Progenitor cell of endocrine pancreas (in vitro differentiated cells): ENCODE measurements at places on chromosomes 3 and 15.

DNA sequence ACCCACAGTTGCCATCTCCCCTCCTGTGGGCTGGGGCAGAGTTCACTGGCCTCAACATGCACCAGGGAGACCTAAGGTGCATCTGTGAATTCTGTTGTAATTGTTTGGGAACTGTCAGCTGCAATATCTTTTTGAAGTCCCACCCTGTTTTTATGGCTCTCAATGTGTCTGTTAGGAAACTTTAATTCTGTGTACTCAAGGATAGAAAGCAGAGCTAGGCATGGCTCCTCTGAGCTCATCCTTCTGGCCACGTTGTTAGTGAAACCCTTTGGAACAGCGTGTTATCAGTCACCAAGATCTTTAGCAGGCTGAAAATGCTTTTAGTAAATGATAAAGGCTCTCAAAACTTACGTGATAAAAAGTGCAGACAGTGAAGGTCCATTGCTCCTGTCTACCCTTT, 33.6 kb upstream of the MTMR10 start:
- DNase-seq = no peak

GRCh38 chr15:39514933-39515332, 65.9 kb upstream of the THBS1 start:
- DNase-seq = no peak

DNA sequence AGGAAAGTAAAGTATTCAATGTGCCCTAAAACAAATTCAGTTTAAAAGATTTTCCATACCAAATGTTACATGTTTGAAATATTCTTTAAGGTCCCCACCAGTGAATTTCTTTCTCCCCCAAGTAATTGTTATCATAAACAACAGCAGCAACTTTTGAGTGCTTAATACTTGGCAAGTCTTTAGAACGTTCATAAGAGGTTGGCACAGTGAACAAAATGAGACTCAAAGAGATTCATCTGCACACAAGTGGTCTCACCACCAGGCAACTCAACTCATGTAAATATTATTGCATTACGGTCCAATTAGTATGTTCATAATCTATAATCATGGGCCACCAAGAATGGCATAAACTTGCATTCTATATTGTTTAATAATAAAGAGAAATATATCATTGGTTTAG, 98.7 kb downstream of the TBL1XR1 start:
- no peak for DNase-seq

GRCh38 chr3:149462051-149462450, 12.4 kb upstream of the TM4SF4 start:
- no peak for DNase-seq

DNA sequence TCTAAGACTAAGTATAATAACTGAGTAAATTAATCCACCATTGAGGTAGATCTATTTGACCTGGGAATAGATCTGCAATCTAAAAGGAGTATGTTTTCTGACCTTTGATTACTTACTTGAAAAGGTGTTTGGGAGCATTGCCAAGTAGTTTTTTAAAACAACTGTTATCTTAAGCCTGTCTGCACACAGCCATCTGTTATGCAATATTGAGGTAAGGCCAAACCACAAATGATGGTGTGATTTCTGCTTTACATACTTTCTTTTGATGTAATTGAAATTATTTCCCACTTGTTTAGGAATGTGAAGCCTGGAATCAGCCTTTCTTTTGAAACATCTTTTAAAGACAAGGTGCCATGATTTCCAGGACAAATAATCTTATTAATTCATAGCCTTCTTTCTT, 274.0 kb downstream of the BBX start:
- DNase-seq = no peak

GRCh38 chr15:42354824-42355223, 4.5 kb upstream of the CAPN3 start:
- DNase-seq = no peak

- DNase-seq = no peak
These were observed 40.7 kb upstream of the LYZL4 start for GRCh38 chr3:42451116-42451515.

- no peak for DNase-seq
These were observed 1009.8 kb downstream of the TUSC7 start for GRCh38 chr3:117719316-117719926.

GRCh38 chr3:24192469-24193056, 247.5 kb downstream of the NR1D2 start:
- DNase-seq = no peak

DNA sequence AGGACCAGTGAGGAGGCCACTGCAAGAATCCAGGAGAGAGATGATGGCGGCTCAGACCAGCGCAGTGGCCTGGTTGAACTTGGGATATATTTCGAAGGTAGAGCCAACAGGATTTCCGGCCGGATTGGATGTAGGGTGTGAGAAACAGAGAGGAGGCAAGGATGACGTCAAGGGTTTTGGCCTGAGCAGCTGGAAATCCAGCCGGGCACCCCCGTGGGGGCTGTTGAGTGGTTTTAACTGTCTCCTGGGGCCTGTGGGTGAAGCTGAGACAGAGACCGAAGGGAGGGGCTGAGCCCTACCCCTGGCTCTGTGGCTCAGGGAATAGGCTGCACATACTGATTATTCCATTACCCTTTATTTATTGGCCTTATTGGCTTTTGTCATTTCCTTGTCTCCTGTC, 45.7 kb downstream of the EXOG start:
- DNase-seq = no peak

DNA sequence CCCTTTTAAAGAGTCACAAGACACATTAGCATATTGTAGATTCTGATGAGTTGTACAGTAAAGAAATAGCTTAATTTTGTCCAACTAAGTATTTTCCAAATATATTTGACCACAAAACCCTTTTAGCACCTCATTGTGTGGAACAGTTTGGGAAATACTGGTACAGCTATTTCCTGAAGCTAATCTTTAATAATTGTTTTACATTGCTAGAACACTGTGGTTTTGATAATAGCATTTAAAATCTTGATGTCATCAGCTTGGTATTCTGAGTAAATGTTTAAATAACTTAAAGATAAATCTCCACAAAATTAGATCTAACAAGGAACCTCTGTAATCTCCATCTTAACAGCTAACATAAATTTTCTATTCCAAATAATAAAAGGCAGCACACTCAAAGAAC, 140.0 kb upstream of the MLF1 start:
- no peak for DNase-seq

GRCh38 chr15:90126022-90126421, 23.8 kb upstream of the IDH2 start:
- peak; percentile 33 for DNase-seq

DNA sequence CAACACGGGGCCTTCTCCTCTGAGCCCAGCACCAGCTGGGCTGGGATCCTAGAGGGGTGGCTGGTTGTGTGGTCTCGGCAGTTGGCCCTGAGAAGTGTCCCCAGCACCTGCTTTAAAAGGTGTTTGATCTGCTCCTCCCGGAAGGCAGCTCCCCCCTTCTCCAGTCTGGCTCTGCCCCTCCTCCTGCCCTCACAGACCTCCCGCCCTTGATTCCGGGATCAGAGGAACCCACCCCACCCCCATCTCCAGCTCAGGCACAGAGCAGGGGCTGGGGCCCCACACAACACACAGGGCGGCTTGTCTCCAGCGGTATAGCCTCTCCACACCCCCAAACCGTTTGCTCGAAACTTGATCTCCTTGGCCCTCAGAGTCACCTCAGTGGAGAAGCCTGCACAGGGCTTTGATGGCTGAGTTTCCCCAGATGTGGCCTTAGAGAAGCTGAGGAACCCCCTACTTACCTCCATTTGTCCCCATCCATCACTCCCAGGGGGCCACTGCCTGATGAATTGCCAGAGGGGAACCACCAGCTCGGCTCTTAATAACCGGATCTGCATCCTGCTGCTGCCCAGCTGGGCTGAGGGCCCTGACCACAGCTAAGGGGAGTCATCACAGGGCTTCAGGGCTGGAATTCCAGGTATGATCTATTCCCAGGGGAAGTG, 6.4 kb upstream of the STRA6 start:
- DNase-seq = no peak

- no peak for DNase-seq
These were observed 4.5 kb downstream of the SMC4 start for GRCh38 chr3:160403796-160404470.

GRCh38 chr3:61358364-61358763, 107.1 kb upstream of the FHIT start:
- DNase-seq = no peak

- no peak for DNase-seq
These were observed 96.6 kb downstream of the SEMA6D start for GRCh38 chr15:47813748-47814384.

- no peak for DNase-seq
These were observed 251.8 kb downstream of the MAGI1 start for GRCh38 chr3:65786890-65787289.

DNA sequence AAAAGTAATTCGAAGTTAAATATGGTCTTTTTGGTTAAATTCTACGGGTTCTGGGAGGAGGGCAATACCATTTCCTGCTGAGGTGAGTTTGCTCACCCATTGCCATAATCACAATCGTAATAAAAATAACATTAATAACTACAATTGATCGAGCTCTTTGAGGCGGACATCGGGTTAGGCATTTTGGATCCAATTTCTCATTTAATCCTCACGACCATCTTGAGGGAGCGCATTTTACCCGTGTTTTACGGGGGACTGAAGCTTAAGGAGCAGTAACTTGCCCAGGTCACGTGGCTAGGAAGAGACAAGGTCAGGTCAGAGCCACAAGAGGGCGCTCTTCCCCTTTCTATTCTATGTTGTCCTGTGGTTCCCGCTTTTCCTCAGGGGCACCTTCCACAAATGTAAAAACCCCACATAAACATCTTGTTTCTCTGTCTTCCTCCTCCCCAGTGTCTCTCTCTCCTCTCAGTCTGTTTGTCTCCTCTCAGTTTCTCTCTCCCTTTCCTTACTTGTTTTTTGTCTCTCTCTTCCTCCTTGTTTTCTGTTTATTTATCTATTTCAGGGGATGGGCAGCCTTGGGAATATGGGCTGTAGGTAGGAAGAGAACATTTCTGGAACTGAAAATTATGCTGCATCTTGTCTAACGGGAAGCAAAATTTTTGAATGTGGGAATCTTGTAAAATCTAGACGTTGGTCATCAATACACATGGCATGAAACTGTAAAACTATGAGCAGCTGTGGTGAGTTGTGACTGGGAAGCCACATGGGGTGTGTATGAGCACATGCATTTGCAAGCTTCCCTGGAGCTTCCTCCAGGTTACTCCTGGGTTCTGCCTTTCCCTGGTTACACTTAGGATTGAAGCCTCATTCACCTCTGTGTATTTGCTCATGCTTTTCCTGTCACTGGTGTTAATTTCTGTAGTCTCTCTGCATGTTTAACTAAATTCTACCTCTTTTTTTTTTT, 71.0 kb downstream of the SQOR start:
- peak; percentile 61 for DNase-seq

- no peak for DNase-seq
These were observed 220.7 kb downstream of the MEIS2 start for GRCh38 chr15:36879568-36880222.

DNA sequence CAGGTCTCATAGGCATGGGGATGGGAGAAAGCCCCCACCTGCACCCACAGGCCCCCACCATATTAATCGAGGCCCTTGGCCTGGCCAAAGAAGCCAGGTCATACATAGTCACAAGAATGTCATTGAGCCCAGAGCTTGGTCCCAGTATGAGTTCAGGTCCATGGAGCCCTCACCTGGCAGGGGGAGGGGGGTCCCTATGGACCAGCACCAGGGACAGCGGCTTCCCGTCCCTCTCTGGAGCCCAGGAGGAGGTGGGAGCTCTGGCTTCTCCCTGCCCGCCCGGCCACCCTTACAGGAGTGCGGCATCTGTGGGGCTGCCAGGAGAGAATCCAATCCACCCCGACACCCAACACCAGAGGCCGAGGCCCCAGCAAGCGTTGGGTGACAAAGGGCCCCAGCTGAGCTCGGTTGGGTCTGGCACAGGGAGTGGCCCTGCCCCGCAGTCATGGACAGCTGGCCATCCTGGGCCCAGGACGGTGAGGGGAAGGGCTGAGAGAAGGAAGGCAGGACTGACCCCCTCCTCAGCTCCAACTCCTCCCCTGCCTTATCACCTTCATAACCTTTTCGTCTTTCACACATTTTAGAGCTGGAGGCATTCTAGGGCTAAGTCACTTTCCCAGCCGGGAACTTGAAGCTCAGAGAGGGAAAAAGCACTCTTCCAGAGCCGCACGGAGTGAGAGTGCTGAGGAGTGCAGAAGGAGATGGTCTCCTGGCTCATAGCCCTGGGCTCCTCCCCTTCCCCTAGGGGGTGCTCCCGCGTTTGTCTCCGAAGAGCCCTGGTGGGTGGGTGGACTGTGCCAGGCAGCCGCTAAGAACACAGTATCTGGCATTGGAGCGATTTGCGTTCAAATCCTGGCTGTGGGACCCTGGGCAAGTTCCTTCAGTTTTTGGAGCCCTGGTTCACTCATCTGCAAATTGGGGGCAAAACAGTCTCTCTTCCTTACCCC, 54.6 kb downstream of the ATP2B2 start:
- DNase-seq = no peak

DNA sequence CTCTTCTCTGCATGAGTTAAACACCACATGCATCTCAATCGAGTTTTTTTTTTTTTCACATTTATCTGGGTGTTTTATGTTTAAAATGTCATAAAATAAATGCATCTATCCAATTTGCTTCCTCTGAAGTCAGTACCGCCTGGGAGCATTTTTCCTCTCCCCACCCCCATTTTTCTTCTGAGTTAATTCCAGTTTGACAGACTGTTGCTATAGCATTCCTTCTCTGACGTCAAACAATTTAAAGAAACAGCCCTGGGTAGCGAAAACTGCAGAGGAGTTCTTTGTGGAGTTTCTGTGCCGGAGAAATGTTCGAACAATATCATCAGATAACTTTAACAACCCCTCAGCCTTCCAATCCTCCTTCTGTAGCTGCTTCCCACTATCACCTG, 900 bp upstream of the GNB4 start:
- DNase-seq = no peak

DNA sequence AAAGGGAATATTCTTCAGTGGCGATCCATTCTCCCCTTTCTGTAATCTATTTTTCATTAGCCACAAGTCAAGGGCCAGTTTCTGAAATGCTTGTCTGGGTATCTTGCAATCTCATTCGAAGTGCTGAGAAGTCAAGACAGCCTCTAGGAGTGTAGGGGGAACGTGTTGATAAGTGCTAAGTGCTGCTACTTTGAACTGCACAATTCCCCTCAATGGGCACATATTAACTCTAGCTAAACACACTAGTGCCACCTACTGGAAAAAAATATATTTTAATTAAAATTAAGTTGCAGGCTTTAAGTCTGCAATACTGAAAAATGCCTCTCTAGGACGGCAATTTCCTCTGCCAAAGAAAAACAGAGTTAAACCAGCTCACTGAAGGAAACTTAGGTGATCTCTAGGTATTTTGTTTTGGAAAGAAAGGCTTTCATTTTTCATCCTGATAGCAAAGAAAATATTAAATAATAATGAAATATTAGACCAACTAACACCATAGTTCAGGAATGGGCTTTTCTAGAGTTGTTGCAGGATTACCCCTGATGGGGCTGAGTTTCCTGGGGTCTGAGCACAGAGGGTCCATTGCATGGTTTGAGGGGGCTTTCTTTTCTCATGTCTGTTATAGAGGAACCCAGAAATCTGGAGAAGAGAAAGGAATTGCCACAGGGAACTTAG, 181.9 kb upstream of the KBTBD8 start:
- DNase-seq = no peak

- DNase-seq = no peak
These were observed 39.2 kb upstream of the LEKR1 start for GRCh38 chr3:156787001-156787400.
